NCI-H1694 treated with DMSO at 0.1 percent for 48 hours (cell line): ENCODE measurements at places on chromosomes 7 and 10.
A peak's percentile ranks its signal among the peaks of the same experiment; 100 is the strongest.

GRCh38 chr7:108049962-108050361 lies 47.0 kb upstream of the LAMB1 start:
- no peak for DNase-seq

- no peak for DNase-seq
Measured at GRCh38 chr7:80450621-80451308, 61.1 kb downstream of the GNAT3 start.

GRCh38 chr7:144866189-144866588 lies 30.3 kb upstream of the TPK1 start:
- no peak for DNase-seq

GRCh38 chr7:64947252-64948000 lies 43.4 kb downstream of the ZNF117 start:
- no peak for DNase-seq

DNA sequence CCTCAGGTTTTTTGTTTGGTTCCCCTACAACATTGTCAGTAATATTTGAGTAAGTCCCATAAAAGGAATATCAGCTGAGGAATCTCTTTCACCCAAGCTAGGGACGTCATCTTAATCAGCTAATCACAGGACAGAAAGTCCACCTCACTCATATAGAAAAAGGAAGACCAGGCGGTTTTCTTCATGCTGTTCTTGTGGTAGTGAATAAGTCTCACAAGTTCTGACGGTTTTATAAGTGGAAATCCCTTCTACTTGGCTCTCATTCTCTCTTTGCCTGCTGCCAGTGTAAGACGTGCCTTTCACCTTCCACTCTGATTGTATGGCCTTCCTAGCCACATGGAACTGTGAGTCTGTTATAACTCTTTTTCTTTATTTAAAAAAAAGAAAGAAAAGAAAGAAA lies 308.1 kb upstream of the PFKP start:
- DNase-seq, result no peak

DNA sequence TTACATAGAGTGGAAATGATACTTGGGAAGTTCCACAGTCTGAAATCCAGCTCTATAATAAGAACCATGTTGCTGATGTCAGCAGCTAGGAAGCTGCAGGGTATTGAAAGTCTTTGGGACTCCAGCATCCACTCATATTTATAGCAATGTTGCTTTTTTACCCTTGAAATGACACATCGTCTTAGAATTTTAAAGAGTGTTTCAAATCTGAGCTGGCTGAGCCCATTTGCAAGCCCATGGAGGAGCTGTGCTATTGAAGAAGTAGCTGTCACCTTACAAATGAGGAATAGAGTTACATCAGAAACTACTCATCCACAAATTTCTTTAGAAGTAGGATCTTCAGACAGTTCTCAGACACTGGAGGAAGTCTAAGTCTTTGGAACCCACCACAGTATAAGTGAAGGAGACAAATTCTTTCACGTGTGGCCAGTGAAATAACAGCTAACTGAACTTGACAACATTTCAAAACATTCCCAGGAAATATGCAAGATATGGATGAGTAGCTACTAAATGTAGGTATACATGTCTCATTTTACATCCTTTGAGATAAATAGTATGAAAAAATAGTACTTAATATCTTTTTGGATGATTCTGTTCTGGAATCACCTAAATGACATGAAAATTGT lies 203.6 kb downstream of the ZNF365 start:
- DNase-seq, result no peak

- no peak for DNase-seq
Measured at GRCh38 chr7:25031432-25031831, 51.5 kb upstream of the OSBPL3 start.

- no peak for DNase-seq
Measured at GRCh38 chr10:119251315-119251708, 43.9 kb downstream of the GRK5 start.

GRCh38 chr7:13990984-13991790 lies 1.7 kb upstream of the ETV1 start:
- DNase-seq, result peak; percentile 45

GRCh38 chr7:128178611-128179010 lies 62.5 kb upstream of the LEP start:
- no peak for DNase-seq

DNA sequence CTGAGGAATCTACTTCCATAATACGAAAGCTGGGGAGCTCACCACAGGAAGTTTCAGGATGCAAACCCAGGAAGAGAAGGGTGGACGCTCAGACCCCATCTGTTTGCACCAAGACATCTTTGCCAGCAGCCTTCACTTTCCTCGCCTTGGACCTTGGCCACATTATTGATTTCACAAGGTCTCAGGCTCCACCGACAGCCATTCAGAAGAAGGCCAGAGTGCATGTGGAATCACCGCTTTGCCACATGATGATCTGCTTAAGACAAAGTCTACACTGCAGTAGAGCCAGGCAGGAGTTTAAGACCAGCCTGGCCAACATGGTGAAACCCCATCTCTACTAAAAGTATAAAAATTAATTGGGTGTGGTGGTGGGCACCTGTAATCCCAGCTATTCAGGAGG lies 60.0 kb downstream of the LYZL1 start:
- DNase-seq, result no peak

DNA sequence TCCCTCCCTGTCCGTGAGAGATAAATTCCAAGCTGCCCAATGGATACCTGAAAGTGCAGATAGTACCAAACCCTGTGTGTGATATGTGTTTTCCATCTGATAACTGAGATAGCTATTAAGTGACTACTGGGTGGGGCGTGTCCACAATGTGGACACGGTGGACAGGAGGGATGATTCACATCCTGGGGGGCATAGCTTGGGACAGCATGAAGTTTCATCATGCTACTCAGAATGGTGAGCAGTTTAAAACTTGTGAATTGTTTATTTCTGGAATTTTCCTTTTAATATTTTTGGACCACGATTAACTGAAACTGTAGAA lies 158.6 kb downstream of the CREB5 start:
- no peak for DNase-seq

DNA sequence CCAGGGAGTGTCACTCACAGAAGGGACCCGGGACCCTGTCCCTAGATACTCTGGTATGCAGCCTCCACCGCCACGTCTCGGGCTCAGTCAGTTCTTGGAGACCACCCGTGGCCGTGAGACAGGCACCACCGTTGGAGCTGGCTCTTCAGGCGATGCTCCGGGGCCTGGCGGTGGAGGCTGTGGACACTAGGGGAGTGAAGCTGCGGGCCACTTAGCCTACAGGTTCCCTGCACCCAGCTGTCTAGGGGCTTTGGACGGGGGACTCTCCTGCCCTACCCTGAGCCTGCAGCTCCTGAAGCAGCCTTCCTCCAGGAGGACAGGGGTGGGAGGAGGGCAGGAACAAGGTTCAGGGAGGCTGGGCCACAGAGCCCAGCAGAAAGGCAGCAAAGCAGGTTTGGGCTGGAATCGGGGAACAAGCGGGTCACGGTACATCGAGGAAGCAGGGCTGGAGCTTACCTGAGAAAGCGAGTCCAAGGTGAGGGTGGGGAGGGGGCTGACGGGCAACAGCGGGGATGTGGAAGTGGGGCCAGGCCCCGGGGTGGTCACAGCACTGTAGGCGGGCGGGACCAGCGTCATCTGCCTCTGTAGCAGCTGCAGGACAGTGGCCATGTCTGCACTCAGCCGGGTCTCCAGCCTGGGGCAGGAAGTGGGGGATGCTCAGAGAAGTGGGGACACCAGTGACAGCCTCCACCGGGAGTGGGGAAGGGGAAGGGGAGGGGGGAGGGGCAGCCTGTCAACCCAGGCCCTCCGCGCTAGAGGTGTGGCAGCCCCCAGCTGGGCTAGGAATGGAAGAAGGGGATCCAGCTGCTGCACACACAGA lies 31.5 kb downstream of the KCNH2 start:
- DNase-seq, result no peak

DNA sequence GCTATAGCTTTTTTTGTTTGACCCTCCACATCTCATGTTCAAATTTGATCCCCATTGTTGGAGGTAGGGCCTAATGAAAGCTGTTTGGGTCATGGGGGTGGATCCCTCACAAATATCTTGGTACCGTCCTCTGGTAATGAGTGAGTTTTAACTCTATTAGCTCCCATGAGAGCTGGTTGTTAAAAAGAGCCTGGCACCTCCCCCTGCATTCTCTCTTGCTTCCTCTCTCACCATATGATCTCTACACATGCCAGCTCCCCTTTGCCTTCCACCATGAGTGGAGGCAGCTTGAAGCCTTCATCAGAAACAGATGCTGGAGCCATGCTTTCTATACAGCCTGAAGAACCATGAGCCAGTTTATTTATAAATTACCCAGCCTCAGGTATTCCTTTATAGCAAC lies 43.0 kb upstream of the IMMP2L start:
- DNase-seq, result no peak
